ENCODE measurements at places on chromosomes 1 and 21.

- DNase-seq, result no peak
Measured at GRCh38 chr1:108841703-108842102, 15.2 kb downstream of the AKNAD1 start.

DNA sequence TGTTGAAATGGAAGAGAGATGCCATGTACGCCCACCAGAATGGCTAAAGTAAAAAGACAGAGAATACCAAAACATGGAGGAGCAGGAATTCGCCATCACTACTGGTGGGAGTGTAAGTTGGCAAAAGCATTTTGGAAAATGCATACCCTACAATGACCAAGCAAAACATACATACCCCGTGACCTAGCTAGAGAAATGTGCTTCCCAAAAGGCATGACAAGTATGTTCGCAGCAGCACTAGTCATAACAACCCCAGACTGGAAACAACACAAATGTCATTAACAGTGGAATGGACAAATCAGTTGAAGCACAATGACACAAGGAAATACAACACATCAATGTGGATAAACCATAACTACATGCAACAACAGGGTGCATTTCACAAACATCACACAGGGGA, 27.2 kb downstream of the SYT2 start:
- no peak for DNase-seq

DNA sequence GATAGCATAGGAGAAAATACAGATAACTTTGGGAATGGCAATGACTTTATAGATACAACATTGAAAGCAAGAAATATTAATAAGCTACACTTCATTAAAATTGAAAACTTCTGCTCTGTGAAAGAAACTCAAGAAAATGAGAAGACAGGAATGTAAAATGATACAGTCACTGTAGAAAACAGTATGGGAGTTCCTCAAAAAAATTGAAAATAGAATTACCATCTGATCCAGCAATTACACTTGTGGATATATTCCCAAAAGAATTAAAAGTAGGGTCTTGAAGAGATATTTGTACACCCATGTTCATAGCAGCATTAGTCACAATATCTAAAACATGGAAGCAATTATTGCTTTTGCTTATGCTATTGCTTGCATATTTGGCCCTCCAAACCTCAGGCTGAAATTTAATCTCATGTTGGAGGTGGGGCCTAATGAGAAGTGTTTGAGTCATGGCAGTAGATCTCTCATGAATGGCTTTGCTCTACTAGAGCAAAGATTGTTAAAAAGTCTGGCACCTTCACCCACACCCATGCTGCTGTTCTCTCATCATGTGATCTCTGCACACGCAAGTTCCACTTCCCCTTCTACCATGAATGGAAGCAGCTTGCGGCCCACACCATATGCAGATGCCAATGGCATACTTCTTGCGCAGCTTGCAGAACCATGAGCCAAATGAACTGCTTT, 15.3 kb upstream of the AHCYL1 start:
- no peak for DNase-seq

DNA sequence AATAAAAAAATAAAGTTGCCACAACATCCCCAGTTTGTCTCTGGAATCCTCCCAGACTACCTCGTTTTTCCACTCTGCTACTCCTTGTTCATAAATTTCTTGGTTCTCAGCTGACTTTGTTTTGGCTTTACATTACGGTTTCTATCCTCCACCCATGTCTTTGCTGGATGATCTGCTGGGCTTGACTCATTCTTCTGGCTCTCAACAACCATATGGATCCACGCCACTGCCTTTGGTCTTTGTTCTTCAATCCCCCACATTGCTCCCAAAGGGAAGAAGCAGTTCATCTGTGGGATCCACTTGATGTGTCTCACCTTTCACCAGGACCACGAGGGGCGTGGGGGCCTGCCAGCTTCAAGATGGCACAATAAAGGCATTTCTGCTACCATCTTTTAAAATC, 67.1 kb upstream of the NBL1 start:
- DNase-seq, result no peak

GRCh38 chr1:94793296-94793656, 26.9 kb upstream of the SLC44A3 start:
- DNase-seq, result no peak

- DNase-seq, result no peak
Measured at GRCh38 chr1:10459184-10459583, 9.4 kb downstream of the CORT start.

GRCh38 chr1:99544328-99544727, 101.6 kb upstream of the PALMD start:
- DNase-seq, result no peak

GRCh38 chr1:94013367-94013878, 104.2 kb upstream of the GCLM start:
- no peak for DNase-seq

DNA sequence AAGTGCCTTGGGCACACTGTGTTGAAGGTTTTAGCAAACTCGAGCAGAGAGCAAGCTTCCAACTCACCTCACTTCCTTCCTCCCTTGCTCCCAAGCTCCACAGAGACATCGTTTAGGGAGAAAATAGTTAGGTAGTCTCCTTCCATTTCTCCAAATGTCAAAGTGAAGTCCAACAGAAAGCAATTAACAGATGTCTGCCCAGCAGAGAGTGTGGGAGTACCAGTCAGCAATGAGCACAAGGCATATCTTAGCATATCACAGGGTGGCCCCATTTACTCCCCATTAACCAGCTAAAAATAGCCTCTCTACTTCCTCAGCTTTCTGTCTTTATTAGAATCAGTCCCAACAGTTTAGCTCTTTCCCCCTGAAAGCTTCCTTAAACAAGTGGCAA, 334.2 kb upstream of the CAMK1G start:
- DNase-seq, result no peak

- DNase-seq, result no peak
Measured at GRCh38 chr1:45508295-45509151, 8.4 kb downstream of the MMACHC start.

GRCh38 chr1:85078903-85079302, 30.6 kb upstream of the MCOLN3 start:
- DNase-seq, result no peak

DNA sequence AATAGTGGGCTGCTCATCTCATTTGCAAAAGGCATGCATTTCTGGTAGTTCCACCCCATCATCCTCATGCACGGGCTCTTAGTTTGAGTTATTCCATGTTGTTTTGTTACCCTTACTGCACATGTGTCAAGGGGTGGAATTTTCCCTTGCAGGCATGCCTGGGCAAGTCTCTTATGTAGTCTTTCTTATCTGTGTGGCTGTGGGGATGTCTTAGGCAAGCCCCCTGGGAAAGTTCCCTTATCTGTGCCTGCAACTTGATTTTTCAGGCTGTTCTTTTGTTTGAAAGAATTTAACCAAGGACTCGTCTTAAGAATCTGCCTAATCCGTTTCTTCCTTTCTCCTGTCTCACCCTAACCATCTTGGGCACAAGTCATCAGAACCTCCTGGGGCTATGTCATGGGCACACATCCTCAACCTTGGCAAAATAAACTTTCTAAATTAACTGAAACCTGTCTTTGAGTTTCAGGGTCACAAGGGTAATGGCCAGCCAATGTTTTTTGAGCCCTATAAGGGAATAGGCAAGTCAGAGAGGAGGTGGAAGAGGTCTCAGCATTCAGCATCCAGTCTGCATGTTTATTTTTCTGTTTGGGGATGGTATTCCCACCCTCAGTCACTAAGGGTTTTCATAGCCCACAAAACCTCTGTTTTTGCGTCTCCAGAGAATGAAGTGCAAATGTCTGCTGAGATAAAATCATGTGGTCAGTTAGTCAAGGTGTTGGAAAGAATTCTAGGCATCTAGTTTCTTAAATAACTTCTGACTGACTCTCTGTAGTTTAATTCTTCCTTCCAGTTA, 579.7 kb downstream of the PLA2G4A start:
- no peak for DNase-seq

DNA sequence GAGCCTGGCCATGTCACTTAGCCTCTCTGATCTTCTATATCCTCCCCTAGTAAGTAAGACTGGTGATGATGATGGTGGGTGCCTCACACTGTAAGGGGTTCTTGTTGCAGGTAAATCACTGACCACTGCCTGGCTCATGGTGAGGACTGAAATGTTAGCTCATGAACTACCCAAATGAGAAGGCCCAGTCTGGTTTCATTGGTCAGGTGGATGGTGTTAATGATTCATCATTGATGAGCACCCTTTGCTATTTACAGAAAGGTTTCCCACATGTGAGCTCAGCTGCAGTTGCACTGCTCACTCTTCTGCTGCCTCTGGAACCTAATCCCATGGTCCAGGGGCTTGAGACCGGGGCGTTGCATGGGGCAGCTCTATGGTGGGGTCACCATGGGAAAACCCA, 417.7 kb downstream of the PRDM2 start:
- DNase-seq, result no peak

DNA sequence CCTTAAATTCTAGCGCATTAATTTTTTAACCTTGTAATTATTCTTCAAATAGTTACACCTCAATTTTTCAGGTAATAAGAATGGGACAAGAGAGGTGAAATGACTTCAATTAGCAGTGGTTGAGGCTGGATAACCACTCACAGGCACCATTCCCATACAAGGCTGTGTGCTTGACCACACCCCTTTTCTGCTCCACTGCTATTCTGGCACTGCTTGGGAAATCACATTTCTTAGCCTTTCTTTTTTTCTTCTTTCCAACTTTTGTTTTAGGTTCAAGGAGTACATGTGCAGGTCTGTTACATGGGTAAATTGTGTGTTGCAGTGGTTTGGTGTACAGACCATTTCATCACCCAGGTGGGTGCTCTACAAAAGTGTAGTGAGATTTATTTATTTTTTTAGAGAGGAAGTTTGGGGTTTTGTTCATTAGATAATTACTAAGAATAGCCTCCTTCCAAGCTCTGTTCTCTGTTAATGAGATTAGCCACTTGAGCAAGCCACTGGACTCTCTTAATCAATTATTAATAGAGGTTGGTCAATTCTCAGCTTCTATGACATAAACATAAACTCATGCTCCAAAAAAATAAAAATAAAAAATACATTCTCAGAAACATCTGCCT, 14.4 kb downstream of the ILDR2 start:
- DNase-seq, result no peak

DNA sequence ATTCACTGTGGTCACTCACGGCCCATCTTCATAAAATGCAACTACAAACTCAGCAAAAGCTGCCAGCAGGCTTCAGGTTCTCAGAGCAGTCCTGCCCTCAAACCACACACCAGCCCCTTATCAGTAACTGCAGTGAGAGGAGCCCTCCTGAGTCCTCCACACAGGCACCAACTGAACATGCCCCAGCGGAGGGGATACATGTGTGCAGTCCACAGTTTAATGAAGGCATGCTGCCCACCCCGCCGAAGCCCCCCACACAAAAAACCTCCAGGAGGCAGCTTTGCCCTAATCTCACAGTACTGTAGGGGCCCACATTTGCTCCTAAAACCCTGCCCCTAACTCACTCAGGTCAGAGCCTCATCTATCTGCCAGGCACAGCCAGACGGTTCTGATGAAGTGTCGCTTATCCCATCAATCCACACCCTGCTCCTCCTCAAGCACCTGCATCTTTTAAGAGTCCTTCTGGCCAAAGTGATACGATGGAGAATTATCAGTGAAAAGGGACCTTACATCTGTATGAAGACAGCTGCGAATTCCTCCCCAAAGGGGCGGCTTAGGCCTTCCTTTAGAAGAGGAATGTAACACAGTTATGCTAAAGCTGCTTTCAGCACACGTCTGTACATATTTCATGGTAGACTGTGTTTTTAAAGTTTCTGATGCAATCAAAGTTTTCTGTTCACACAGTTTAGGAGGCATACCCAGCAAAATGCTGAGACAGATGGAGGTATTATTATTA, 3.5 kb downstream of the ABCB10 start:
- DNase-seq, result no peak

GRCh38 chr1:107833061-107833460, 131.9 kb downstream of the VAV3 start:
- DNase-seq, result no peak

- no peak for DNase-seq
Measured at GRCh38 chr1:6582370-6582769, 2.6 kb downstream of the ZBTB48 start.

- DNase-seq, result no peak
Measured at GRCh38 chr1:193437785-193438184, 251.4 kb upstream of the B3GALT2 start.

DNA sequence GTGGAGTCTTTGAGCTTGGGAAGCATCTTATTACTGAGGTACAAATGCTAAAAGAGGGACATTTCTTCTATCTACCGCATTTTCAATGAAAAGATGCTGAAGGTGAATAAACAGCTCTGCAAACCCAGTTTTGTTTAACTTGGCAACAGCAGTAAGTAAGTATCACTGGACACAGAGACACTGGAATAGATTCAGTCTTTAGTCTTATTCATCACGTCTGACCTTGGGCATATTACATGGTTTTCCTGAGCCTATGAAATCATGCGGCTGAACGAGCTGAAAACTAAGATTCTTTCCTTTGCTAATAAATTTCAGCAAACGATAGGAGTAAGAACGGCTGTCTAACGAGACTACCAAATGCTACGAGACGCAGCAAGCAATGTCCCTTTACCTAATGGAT, 207.4 kb downstream of the GABPA start:
- no peak for DNase-seq

GRCh38 chr1:32393832-32394140, 455 bp downstream of the BSDC1 start:
- no peak for DNase-seq

DNA sequence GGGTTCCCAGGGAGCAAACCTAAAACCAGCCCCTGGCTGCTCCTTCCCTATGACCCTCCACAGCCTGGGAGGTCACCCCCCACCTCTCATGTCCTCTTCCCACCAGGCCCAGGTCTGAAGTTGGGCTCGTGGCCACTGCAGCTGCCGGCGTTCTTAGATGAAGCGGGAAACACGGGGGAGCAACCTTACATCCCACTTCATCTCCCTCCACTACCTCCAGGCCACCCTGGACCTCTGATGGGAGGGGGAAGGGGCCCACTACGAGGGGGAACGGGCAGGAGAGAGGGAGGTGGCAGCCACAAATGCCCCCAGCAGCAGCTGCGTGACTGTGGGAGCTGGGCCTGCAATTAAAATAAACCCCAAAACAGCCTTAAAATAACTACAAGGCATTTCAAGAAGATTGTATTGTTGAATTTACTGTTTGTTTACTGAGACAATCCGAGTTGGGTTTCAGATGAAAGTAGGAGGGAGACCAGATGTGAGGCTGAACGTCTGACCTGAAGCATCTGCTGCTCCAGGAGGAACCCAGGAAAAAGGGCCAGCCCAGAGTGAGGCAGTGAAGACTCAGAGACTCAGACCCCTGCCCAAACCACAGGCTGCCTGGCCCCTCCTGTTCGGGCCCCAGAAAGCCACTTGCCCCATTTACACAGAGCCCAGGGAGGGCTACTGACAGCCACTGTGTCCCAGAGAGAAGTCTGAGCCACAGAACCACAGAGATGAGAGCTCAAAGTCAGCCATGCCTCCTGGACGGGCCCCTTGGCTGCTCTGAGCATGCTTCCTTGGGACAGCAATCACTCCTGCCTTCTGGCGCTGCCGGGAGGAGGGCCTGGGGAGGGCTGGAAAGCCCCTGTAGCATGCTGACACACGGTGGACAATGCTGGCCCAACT, 59.8 kb downstream of the GLIS1 start:
- DNase-seq, result no peak

Measured in activated CD4-positive, alpha-beta T cell treated with anti-CD3 and anti-CD28 coated beads for 48 hours (primary cell).